Dorsolateral prefrontal cortex (tissue), 122 donors: ENCODE measurements at places on chromosomes 16 and 17. TPM values are rescaled to one million over a fixed set of nuclear protein-coding genes. Genes with fewer than 3 reads are reported as not detected.

DNA sequence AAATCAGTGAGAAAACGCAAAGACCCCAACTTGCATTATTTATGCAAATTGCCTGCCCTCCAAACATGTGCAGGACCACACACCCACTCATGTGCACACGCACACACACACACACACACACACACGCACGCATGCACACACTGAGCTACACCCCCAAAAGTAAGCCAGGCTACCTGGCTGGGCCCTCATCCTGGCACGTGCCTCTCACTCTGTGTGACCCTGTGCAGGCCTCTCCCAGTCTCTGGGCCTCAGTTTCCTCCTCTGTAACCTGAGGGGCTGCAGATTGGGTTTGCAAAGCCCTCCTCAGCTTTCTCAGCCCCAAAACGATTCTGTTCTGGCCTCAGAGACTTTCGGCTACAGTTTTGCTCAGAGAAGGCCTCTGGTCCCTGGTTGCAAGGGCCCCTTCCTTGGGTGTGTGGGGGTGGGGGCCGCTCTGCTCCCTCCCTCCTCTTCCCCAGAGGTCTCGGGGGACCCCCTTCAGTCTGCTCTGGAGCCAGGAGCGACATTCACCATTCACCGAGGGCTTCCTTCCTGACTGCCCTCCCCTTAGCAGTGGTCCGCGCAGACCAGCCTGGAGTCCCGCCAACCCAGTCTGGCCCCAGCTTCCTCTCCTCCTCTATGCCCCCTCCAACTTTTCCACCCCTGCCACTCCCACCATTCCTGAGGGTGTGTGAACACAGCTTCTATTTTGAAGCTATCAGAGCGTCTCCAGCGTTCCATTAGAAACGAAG, 5.4 kb upstream of the PIK3R6 start:
- no peak for DNase-seq

The WFDC1 gene
- total RNA-seq, result 15.4 TPM

The SALL1 gene
- 24.7 TPM for total RNA-seq

DNA sequence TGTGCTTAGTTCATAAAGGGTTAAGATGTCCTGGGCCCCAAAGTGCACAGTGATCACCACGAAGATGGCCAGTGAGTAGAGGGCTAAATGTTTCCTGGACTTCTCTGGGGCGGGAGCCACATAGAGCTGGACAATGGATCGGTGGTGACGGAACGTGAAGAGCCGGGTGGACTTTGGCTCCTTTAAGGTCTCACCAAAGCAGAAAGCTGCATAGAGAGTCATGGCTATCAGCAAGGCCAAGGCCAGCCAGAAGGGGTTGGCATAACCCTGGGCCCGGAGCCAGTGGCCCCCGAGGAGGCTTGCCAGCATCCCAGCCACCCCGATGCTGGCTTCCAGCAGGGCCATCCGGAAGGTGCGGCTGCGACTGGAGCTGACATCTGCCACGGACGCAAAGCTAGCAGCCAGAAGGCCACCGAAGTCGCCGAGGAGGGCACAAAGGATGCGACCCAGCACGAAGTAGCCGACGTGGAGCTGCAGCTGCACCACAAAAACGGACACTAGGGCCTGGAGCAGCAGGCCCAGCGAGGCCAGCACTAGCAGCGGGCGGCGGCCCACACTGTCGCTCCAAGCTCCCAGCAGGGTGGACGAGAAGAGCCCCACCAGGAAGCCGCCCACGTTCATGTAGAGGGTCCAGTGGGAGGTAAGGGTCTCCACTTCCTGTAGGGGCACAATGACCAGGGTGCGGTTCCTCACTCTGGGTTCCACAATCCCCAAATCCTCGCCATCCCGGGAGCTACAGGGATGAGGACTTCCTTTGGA, 1.0 kb downstream of the SLC46A1 start:
- no peak for DNase-seq

The ST6GALNAC2 gene
- total RNA-seq, result 2.3 TPM

DNA sequence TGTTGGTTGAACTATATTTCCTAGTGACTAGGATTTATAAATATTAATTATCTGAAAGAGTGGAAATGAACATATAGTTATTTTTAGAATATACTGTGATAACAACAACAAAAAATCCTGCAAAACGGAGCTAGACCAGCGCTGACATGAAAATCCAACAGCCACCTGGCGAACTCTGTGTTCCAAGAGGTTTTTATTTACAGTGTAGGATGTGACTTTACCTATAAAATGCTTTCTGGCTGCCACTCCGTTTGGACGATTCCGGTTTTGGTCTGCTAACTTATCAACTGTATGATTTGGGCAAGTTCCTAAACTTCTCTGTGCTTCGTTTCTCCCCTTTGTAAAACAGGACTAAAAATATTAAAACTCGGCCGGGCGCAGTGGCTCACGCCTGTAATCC, 73.7 kb downstream of the ADCY9 start:
- no peak for DNase-seq

The LITAFD gene
- total RNA-seq, result not detected

- DNase-seq, result peak; percentile 75
These were observed 5.9 kb upstream of the RAB40C start for GRCh38 chr16:583815-584591.
